Inflammatory macrophage treated with lipopolysaccharide for 4 hours (primary cell): ENCODE measurements at places on chromosomes 11 and 22.

DNA sequence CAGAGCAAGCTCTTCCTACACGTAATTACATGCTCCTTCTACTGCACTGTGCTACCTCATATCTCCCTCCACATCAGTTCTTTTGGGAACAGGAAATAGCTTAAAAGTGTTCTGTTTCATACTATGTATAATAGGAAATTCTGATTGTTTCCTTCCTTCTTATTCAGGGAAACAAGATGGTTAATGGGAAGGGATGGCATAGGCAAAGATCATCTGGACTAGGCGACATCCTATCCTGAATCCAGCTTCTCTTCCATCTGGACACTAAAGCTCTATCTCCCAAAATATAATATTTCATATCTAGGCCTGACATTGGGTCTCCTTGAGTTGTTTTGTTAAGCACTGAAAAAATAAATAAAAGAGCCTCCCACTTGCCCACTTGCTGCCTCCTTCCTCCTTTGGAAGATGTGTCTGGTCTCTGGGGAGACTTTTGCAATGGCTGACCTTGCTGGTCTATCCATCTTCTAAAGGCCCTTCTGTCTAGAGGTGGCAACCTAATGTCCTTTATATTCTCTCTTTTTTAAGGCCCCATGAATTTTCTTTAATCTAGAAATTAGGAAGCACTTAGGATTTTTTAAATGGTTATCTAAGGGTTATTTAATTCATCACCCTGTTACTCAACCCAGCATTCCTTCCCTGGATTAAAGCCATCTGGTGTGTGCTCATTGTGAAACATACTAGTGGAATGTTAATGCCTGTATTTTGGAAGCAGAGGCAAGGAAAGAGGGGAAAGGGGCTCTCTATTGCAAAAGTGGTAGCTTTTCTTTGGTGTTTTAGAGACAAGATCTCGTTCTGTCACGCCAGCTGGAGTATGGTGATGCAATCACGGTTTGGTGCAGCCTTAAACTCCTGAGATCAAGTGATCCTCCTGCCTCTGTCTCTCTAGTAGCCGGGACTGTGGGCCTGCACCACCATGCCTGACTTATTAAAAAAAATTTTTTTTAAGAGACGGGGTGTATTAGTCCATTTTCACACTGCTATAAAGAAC lies 20.6 kb downstream of the CLMP start:
- no peak for DNase-seq

DNA sequence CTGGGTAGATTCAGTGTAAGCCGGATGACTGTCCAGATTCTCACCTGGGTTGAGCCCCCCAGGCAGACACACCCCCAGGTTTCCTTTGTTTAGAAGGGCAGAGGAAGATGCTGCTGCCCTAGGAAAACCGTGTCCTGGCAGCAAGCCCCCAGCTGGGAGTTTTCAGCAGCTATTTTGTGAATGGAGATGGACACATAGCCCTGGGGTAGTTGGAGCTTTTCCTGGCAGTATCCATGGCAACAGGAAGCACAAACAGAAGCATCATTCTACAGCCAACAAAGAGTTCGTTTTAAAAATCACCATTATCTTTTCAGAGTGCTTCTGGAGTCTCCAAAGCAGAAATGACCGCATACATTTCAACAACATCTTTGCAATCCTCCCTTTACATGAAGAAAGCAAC lies 245.5 kb downstream of the BRD1 start:
- DNase-seq = no peak

DNA sequence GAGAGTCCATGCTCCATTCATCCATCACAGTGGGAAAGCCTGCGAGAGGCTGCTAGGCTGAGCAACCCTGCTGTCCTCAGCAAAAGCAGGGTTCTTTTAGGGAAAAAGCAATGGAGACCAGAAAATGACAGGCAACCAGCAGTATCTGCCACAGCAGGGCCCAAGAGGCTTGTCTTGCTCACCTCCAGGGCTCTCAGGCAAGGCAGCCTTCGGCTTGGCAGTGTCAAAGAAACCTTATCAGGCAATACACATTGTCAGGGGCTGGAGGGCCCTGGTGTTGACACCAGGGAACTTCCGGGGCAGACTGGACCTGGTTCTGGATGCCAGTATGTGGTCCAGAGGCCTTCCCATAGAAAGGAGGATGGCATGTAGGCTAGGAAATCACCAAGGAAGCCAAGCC lies 10.2 kb upstream of the TLCD5 start:
- DNase-seq = no peak

DNA sequence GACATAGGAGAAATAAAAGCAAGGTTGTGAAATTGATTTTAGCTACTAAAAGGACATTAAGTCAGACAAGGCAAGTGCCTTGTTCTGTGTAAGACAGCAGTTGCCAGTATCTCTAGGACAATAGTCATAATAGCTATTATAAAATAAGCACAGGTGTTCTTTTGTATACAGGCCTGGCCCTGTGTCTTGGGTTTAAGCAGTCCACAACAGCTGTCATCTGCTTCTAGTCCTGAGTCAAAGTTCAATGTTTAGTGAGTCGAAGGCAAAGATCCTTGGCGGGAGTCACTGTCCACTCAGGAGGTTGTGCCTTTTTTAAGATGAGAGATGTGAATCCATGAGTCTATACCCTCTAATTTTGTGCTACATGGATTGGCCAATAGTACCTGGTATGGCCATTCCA lies 79.5 kb downstream of the SC5D start:
- DNase-seq = no peak

DNA sequence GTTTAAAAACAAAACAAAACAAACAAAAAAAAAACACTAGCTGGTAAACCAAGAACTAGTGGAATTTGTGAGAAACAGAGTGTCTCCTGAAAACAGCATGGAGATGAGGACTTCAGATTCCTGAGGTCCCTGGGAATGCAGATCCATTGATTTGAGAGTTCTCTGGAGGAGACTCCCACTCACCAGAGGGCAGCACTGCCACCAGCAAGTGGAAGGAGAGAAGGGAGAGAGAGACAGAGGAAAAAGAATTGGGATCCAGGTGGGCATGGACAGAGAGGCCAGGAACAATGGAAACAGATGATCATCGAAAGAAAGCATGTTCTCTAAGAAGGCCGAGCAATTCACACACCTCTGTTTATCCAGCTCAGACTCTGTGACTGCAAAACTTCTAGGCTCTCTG lies 31.8 kb downstream of the ETS1 start:
- DNase-seq = no peak

- no peak for DNase-seq
Measured at GRCh38 chr11:112318184-112318591, 57.5 kb upstream of the PLET1 start.

DNA sequence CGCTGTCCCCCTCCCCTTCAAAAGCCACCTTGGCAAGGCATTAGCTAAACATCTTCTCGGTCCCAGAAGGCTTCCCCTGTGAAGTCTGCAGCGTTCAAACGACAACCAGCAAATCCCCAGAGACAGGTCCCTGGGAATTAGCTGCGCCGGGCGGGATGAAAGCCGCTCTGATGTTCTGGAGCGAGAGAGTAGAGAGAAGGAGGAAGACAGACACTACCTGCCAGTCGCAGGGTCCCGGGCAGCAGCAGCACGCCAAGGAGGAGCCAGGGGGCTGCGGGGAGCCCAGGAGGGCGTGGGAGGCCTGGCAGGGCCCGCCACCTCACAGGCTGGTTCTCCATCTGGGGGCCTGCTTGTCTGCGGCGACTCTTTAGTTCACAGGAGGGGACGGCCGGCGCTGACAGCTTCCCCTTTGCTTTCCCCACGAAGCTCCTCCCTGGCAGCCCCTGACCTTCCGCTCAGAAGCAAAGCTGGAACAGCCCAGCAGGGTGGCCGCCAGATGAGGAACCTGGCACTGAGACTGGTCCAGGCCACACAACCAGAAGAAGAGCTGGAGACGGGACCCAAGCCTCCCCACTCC lies at the start of gene NFAM1:
Gene NFAM1 (minus strand): TSS at position 384 of the 577 bp plus-strand sequence. CDS start 46 bp downstream, at position 338.
- DNase-seq = peak; percentile 86
